Fibroblast of the aortic adventitia (primary cell): ENCODE measurements at places on chromosomes 16 and 17. TPM values are rescaled to one million over a fixed set of nuclear protein-coding genes. Genes with fewer than 3 reads are reported as not detected.

The SLC16A11 gene
- 0.27 and 2.4 TPM in 2 replicates for total RNA-seq

DNA sequence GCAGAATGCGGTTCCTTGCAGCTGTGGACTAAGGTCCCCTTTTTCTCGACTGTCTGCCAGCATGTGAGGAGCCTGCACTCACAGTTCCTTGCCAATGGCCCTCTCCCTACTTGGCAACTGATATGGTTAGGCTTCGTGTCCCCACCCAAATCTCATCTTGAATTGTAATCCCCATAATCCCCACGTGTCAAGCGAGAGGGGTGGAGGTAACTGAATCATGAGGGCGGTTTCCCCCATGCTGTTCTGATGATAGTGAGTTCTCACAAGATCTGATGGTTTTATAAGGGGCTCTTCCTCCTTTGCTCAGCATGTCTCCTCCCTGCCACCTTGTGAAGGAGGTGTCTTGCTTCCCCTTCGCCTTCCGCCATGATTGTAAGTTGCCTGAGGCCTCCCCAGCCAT lies 19.9 kb downstream of the CIAPIN1 start:
- no peak for DNase-seq

DNA sequence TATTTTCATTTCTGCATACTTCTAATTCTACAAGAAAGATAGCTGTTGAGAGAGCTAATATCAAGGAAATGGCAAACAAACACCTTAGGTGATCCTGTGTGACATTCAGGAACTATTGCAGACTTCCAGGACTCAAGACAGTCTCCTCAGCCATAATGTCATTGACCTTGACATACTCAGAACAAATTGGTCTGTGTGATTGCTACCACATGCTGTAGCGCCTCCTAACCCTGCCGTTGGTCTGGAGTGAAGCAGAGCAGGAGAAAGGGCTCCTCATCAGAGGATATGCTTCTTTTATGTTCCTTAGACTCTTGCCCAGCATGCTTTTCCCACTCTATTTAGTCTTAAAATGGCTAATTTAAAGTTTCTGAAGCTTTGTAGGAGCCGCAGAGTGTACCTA lies 194.2 kb upstream of the TBX2 start:
- DNase-seq = no peak

DNA sequence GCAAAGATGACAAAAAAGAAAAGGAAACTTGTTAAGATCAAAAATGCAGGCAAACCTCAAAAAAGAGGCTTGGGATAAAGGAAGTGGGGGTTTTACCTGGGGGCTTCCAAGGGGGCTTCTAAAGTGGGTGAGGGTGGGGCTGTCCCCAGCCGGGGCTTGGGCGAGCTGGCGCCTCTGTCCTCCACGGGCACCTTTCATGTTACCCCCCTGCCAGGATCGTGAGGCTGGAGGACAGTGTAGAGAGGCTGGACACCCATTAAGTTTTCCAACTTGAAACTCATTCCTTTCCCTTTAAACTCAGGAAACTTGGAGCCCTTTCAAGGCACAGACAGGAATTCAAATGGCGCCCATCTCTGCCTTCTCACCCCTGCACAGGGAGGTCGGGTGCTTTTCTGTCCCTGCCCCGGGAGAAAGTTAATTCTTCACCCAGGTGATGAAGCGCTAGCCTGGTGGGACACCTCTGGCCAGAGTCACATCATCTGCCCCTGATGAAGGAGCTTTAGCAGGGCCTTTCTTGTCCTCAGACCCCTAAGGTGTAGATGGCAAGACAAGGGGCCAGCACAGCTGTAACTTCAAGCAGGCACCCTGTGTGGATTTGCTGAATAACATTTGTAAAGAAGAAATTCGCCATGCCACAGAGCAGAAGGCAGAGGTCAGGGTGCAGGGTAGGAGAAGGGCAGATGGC lies 87.3 kb downstream of the C16orf78 start:
- DNase-seq = no peak

The CCL17 gene
- not detected in 2 replicates for total RNA-seq

DNA sequence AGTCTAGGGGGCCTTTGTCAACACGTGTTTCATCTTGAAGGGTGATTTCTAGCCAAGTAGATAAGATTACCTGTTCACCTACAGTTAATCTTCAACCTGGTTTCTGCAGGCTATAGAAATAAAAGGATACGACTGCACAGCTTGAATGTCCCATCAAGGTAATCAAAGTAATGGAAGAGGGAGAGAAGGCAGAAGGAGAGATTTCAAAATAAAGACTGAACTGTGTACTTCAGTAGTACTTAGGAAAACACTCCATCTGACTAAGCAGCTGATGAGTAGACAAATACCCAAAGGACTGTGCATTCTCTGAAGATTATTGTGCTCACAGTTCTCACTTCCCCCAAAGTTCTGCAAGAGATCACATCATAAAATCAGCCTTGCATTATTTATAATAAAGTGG lies 5.8 kb upstream of the RFFL start:
- DNase-seq = peak; percentile 47

GRCh38 chr16:77297996-77298395 lies 98.8 kb downstream of the SYCE1L start:
- peak; percentile 37 for DNase-seq

GRCh38 chr16:1072526-1073261 lies at the start of gene SSTR5:
Gene SSTR5 (plus strand): TSS chr16:1072747. CDS start chr16:1078869, 6,122 bp downstream.
- DNase-seq = no peak

DNA sequence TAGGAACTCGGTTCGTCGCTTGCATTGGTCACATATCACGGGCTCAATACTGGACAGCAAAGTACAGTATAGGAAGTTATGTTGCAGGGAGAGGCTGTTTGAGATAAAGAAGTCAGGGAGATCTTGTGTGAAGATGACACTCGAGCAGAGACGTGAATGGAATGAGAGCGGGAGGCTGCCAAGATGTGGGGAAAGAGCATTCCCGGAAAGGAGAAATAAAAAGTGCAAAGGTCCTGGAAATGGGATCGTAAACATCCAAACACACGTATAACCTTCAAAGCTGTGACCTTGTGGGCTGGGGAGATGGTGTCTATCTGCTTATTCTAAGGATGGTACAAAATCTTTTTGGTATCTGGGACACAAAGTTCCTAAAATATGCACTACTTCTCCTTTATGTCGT lies 43.0 kb upstream of the MYOCD start:
- DNase-seq = no peak

The PLEKHH3 gene
- total RNA-seq = 15.5 and 15.6 TPM in 2 replicates

The ZNF624 gene
- total RNA-seq = 6.2 and 9.2 TPM in 2 replicates

The STX1B gene
- 2.1 and 2.3 TPM in 2 replicates for total RNA-seq

The MYL11 gene
- not detected in 2 replicates for total RNA-seq

GRCh38 chr16:29992344-29992967 lies 3.0 kb downstream of the HIRIP3 start:
- peak; percentile 58 for DNase-seq

DNA sequence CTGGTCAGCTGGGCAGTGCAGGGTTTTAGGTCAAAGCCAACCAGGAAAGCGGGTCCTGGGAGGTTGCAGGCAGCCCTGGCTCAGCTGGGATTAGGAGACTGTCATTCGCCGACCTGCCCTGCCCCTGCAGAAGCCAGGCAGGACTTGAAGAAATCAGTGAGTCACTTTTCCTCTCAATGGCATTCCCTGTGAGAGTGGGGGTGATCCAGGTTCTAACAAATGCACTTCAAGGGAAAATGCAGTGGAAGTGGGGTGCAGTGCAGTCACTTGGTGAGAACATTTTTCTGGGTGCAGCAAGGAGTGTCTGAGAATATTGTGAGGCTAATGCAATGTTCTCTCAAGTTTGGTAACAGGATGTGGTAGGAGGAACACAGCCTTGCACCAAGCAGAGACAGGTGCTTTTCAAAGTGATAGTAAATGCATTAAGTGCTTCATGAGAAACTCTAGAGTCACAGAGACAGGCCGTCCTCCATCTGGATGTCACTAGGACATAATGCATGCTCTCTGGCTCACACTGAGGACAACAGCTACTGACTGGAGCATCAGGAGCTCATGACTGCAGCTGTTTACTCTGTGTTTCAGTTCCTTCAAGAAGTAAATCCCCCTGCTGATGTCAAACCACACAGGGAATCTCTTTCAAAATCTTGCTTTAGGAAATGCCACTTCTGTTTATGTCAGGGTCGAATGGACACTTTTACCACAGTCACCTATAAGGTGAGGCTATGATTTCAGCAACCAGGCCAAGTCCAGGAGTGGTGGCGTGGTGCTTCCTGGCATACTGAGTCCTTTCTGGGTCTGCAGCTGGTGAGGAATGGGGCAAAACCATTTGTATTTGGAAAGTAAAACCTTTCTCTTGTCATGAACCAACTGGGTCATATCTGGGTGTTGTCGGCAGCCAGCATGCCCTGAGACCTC lies 16.7 kb downstream of the CDK5R1 start:
- DNase-seq = no peak

The CDH8 gene
- total RNA-seq = 1.6 TPM in 1 of 2 replicates, not detected in the other

- DNase-seq = no peak
These were observed 414.8 kb downstream of the MAF start for GRCh38 chr16:79185711-79186110.

DNA sequence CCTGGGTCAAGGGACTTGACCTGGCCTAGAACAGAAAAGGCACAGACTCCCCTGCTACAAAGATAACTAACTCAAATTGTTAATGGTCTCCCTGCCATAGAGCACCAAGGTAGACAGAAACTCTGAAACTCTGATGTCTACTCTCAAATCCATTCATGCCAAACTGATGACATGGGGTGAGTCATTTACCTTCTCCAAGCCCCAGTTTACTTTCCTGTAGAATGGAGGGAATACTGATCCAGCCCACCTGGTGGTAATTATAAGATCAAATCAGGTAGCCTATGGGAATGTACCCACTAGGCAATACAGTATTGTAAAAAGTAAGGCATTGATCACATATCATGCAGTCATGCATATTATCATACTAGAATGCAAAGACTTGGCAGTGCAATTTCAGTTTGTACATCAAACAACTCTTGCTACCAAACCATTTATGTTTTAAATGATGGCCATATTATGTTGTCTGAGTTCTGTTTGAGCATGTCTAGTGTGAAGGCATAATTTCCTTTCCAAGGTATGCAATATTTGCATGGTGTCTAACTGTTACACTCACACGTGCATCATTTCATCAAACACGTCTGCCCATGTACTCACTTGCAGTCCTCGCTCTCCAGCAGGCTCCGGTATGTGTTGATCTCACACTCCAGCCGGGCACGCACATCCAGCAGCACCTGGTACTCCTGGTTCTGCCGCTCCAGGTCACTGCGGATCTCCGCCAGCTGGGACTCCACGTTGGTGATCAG lies 3.0 kb downstream of the KRT31 start:
- DNase-seq = no peak

DNA sequence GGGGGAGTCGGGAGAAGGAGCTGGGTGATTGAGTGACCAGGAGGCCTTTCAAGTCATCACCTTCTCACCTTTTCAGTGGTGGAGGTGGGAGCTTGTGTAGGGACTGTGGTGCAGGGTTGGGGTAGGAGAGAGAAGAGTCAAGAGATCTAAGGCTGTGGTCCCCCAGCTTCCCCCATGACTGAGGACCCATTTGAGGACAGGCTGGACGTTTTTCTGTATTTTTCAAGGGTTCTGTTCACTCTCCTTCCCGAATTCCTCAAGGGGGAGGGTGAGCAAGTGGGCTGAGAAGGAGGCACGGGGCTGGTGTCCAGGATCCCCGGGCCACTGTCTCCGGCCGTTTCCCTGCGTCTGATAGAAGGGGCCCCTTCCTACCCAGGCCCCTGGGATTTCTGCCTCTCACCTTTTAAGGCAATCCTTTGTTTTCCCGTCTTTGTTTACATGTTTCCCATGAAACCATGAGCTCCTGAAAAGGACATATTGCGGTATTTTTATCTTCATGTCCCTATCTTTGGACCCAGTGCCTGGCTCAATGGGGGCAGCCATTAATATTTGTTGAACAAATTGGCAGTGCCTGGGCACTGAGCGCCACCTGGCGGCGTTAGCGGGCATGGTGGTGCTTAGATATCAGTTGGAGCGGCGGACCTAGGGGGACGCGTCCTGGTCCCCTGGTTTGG lies 9.2 kb upstream of the CD300A start:
- DNase-seq = peak; percentile 67

The TBC1D3G gene
- total RNA-seq = not detected in 2 replicates

DNA sequence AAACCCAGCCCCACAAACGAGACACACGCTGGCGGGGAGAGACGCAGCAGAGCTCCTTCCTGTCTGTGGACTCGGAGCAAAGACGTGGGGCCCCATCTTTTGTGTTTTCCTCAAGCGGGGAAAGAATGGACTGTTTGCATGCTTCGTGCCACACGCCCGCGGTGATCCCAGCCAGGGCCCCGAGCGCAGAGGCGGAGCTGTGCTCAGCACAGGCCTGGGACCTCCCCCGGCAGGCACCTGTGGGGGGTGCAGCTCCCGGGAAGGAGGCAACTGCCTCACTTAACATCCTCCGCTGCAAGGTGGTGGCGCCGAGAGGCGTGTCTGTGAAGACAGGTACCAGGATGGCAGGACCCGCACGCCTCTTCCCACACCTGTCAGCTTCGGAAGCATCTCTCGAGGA lies 19.1 kb downstream of the TRARG1 start:
- DNase-seq = no peak

The SLC35B1 gene
- total RNA-seq = 24.5 and 59.7 TPM in 2 replicates

The CISD3 gene
- 3.4 and 6.5 TPM in 2 replicates for total RNA-seq

GRCh38 chr16:30031477-30031918 lies 427 bp upstream of the TLCD3B start:
- DNase-seq = no peak

The TMC7 gene
- 0.41 and 1.5 TPM in 2 replicates for total RNA-seq

DNA sequence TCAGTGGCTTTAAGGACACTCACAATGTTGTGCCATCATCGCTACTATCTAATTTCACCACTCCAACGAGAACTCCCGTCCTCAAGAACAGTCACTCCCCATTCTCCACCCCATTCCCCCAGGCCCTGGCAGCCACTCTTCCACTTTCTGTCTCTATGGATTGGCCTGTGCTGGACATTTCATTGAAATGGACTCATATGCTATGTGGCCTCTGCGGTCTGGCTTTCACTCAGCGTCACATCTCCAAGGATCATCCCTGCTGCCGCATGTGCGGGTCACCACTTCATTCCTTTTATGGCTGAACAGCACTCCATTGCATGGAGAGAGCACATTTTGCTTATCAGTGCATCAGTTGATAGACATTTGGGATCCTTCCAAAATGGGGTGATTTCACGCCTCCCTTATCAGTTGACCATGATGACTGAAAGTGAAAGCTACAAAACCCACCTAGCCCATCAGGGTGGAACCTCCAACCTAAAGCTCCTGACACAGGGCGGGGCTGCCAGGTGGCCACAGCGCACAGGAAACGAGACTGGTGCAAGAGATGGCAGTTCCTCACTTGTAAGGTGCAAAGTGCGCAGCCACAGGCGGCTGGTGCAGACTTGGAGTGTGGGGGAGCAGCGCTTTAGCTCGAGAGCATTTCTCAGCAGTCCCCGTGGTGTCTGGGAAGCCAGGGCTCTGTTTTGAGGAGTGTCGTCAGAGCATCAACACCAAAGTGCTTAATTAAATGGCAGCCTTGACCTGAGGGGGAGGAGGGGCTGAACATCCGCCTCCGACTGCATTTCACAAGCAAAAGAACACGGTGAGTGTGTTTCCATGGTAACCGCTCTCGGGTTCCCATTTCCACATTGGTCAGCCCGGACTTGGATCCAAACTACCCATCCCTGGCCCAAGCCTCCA lies 23.8 kb downstream of the COTL1 start:
- DNase-seq = no peak

- DNase-seq = no peak
These were observed 625.6 kb downstream of the TMEM114 start for GRCh38 chr16:7964744-7965143.

The TRIM16 gene
- 36.7 and 60.4 TPM in 2 replicates for total RNA-seq

- no peak for DNase-seq
These were observed 35.0 kb downstream of the CNGB1 start for GRCh38 chr16:57935904-57936303.

- no peak for DNase-seq
These were observed 84.6 kb downstream of the SPAG9 start for GRCh38 chr17:51036084-51036483.

GRCh38 chr17:75872434-75873351 lies 5.7 kb downstream of the TRIM47 start:
- DNase-seq = peak; percentile 83
